ENCODE measurements at places on chromosomes 6 and 20.

GRCh38 chr6:163386329-163386908, 28.1 kb upstream of the QKI start:
- DNase-seq, result no peak

DNA sequence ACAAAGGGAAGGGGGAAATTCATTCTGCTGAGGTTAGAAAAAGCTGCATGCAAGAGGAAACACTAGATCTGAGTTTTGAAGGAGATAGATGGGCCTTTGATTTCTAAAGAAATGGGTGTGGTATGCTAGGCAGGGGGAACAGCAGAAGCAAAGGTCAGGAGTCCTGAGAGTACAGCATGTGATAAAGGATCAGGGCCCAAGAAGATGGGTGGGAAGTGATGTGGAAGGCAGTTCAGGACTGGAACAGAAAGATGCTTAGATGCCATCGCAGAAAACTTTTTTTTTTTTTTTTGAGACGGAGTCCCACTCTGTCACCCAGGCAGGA, 126.2 kb downstream of the ALDH8A1 start:
- DNase-seq, result no peak

- no peak for DNase-seq
These were observed 22.1 kb upstream of the OVOL2 start for GRCh38 chr20:18079756-18080353.

GRCh38 chr6:73515204-73515655, 5.6 kb downstream of the EEF1A1 start:
- no peak for DNase-seq

- no peak for DNase-seq
These were observed 308.1 kb downstream of the EPM2A start for GRCh38 chr6:145427232-145427631.

- peak; percentile 53 for DNase-seq
These were observed 427 bp downstream of the GINM1 start for GRCh38 chr6:149566410-149567193.

DNA sequence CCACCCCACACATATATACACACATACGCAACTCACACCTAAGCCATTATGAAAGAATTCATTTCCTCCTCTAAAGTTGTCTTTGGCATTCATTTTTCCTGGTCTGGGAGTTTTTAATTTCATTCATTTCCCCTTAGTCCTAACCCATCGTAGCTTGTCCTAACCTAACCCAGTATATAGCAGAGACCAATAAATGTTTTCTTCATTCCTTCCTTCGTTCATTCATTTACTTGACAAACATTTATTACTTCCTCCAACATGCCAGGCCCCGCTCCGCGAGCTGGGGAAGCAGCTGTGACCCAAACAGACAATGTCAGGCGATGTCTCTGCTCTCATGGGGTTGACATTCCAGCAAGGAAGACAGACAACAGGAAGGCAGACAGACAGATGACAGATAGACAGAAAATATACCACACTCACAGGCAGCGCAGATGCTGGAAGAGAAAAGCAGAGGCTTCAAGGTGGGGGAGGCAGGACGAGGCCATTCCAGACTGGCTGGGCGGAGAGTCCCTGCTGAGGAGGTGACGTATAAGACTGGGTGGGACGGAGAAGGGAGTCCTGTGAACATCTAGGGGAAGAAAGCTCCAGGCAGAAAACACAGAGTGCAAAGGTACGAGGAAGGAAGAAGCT, 33.7 kb upstream of the SIRPA start:
- no peak for DNase-seq

DNA sequence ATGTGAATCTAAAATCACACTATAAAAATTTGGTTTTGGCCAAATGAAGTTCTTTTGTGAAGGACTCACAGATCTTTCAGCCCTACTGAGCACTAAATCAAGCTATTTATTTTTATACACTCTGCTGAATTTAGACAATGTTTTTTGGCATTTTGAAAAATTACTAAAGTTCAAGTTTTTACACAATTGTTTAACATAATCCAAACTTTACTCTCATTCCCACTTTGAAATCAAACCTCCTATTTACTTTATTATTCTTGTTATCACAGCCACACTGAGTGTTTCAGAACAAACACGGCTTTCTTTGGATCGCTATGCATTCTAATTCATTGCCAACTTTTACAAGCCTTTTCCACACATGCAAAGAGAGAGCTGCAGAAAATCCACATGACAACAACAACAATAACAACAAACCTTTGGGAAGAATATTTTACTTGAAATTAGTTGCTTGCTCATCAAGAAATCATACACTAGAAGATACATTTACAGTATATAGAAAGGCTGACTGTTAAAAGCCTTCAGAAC, 49.1 kb upstream of the TMEM30A start:
- DNase-seq, result no peak
